Esophagus muscularis mucosa (tissue), 4 donors: ENCODE measurements at places on chromosomes 7 and 10. TPM values are rescaled to one million over a fixed set of nuclear protein-coding genes. Genes with fewer than 3 reads are reported as not detected.

DNA sequence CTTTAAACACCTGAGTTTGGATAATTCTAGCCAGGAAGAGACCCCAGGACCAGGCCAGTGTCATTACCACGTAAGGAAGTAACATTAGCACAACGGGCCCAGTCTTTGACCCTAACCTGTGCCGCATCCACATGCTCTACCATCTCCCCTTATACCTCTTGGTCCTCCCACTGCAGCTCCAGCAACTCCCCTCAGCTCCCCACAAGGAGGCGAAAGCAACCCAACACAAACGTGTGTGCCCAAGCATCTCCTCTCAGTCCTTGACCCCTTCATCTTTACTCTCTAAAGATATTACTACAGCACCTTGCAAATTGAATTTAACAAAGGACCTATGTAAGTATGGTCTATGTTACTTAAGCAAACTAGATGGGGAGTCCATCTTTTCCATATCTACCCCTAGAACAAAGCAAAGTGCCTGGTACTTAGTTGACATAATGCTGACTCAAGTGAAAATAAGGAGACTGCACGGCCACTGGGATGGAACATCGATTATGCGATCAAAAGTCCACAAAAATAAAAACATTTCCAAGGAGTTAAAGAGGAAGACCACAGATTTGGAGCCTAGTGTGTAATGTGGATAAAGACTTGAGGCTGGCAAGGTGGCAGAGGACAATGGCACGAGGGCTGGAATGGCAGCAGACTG lies 147.7 kb downstream of the JAZF1 start:
- H3K4me3 ChIP-seq, result no peak overlapping the region
- H3K4me1 ChIP-seq, result peaks cover 19% of the 10 kb centered on the region
- H3K27ac ChIP-seq, result no peak overlapping the region
- H3K27me3 ChIP-seq, result no peaks in the 10 kb centered on the region

GRCh38 chr10:86461963-86462804 lies 59.4 kb downstream of the WAPL start:
- DNase-seq, result no peak
- peaks cover 61% of the 10 kb centered on the region for H3K36me3 ChIP-seq
- H3K27ac ChIP-seq, result no peak overlapping the region
- H3K4me3 ChIP-seq, result no peak overlapping the region
- H3K27me3 ChIP-seq, result no peaks in the 10 kb centered on the region

DNA sequence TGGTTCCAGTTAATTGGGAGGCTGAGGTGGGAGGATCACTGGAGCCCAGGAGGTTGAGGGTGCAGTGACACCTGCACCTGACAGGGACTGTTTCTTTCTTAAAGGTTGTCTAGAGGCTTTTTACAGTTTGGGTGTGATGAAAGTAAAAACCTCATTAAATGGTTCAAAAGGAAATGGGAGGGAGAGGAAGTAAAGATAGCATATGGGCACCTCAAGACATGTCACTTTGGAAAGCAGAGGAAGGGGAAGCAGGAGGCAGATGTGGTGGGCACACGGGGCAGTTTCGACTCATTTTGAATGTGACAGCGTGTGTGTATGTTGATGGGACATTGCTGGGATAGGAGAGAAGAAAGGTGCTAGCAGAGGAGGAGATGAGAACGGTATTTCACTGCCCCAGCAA lies 203.1 kb downstream of the MLLT10 start:
- H3K36me3 ChIP-seq, result peaks cover 14% of the 10 kb centered on the region
- H3K4me1 ChIP-seq, result peaks cover 3% of the 10 kb centered on the region
- H3K27ac ChIP-seq, result no peak overlapping the region
- H3K27me3 ChIP-seq, result no peaks in the 10 kb centered on the region
- H3K4me3 ChIP-seq, result no peak overlapping the region
- no peak for DNase-seq

DNA sequence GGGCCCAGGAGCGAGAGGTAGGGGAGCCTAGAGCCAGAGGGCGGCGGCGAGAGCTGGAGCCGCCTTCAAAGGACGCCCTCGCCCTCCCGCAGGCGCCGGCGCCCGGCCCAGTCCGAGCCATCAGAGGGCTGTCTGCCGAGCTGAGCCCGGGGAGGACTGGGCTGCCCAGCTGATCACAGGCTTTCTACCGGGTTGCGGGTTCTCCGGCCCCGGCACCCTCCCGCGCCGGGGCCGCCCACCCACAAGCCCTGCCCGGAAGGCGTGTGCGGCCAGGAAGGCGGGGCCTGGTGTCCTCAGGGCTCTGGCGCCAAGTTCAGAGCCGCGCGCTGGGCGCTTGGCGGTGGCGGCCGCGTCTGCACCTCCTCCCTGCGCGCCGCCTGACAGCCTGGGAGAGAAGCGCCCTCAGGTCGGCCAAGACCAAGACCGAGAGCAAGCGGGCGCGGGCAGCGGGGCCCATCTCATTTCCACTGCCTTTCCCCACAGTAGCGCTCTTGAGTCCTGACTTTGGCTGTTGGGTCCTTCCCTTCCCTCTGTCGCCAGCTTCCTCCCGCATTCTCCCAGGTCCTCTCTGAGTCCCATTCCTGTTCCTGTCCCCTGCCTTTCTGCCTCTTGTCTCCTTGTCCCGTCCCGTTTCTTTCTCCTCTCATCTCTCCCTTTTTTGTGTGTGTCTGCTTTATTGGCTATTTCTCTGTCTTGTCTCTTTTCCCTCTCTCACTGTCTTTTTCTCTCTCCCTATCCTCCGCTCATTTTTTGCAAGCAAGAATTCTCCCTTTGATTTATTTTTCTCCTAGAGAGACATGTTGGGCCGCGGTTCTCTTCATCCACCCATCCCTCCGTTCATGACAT lies 60.6 kb upstream of the MSMB start:
- H3K27me3 ChIP-seq, result no peaks in the 10 kb centered on the region
- H3K27ac ChIP-seq, result no peak overlapping the region
- H3K4me3 ChIP-seq, result peak overlapping the region; percentile 60
- no peaks in the 10 kb centered on the region for H3K36me3 ChIP-seq
- peaks cover 8% of the 10 kb centered on the region for H3K4me1 ChIP-seq

DNA sequence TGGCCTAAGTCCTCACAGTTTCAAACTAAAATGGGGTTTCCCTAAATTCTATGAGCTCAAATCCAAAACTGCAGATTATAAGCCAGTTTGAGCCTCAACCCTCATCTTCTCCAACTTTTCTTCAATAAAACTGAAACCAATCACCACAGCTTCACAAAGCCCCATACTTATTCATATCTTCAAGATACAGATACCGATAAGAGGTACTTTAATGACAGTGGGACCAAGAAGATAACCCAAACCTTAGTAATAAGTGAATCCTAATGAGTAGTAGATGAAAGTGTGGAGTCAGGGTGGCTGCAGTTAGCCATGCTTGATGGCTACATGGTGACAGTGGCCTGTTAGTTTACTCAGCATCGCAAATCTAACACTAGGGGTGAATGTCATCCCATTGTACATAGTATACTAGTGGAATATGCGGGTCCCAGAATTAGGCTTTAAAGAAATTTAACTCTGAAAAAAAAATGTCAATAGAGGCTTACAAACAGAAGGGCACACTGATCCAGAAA lies 395.8 kb upstream of the PHF14 start:
- no peaks in the 10 kb centered on the region for H3K36me3 ChIP-seq
- no peaks in the 10 kb centered on the region for H3K27me3 ChIP-seq
- H3K27ac ChIP-seq, result no peak overlapping the region
- no peak overlapping the region for H3K4me3 ChIP-seq

- no peak overlapping the region for H3K4me3 ChIP-seq
- H3K27me3 ChIP-seq, result no peaks in the 10 kb centered on the region
- H3K4me1 ChIP-seq, result peaks cover 45% of the 10 kb centered on the region
- DNase-seq, result no peak
- no peaks in the 10 kb centered on the region for H3K36me3 ChIP-seq
These were observed 18.9 kb downstream of the PODXL start for GRCh38 chr7:131537571-131537978.

- no peaks in the 10 kb centered on the region for H3K27me3 ChIP-seq
- H3K27ac ChIP-seq, result peak within 1 kb of the TSS; percentile 70
- peak; percentile 98 for DNase-seq
- H3K4me3 ChIP-seq, result peak within 1 kb of the TSS; percentile 79
These were observed at the start of gene ZNF736 for GRCh38 chr7:64313740-64314491. Gene ZNF736, plus strand, starts transcription at chr7:64313961. Its CDS starts 190 bp downstream, at chr7:64314151.

GRCh38 chr7:47576031-47576865 lies 5.7 kb downstream of the TNS3 start:
- no peak for DNase-seq
- peak overlapping the region; percentile 44 for H3K4me3 ChIP-seq
- no peaks in the 10 kb centered on the region for H3K36me3 ChIP-seq
- peak overlapping the region; percentile 85 for H3K27ac ChIP-seq
- H3K27me3 ChIP-seq, result no peaks in the 10 kb centered on the region

DNA sequence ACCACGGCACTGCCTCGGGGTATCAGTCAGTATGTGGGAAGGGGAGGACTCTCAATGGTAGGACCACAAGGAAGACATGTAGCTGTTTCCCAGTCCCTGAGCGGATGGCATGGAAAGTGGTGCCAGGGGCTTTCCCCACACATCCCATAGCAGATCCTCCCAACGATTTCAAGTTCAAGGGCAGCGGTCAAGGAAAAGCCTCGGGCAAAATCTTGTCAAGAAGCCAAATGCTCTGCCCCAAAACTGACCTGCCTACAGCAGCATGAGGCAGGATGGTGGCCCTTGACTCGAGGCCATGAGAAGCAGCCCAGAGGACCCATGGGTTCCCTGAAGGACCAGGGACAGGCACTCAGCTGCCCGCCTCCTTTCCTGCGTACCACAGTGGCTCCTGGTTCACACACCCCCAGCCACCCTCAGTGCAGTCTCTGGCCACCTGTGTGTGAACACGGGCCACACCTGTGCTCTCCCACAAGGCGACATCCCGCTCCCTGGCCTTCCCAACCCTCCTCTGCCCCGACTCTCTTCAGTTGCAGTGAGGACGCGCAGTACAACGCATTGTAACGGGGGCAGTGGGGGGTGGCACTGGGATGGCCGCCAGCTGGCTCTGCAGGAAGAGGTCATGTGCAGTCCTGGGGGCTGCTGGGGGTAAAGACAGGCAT lies 43.6 kb downstream of the CTBP2 start:
- no peak for DNase-seq
- H3K4me3 ChIP-seq, result no peak overlapping the region
- H3K36me3 ChIP-seq, result no peaks in the 10 kb centered on the region
- peaks cover 97% of the 10 kb centered on the region for H3K4me1 ChIP-seq
- H3K27me3 ChIP-seq, result no peaks in the 10 kb centered on the region

- no peaks in the 10 kb centered on the region for H3K36me3 ChIP-seq
- H3K4me3 ChIP-seq, result no peak overlapping the region
- H3K4me1 ChIP-seq, result no peaks in the 10 kb centered on the region
- no peak overlapping the region for H3K27ac ChIP-seq
- no peak for DNase-seq
- H3K27me3 ChIP-seq, result no peaks in the 10 kb centered on the region
These were observed 242.8 kb downstream of the TCERG1L start for GRCh38 chr10:131068760-131069159.

DNA sequence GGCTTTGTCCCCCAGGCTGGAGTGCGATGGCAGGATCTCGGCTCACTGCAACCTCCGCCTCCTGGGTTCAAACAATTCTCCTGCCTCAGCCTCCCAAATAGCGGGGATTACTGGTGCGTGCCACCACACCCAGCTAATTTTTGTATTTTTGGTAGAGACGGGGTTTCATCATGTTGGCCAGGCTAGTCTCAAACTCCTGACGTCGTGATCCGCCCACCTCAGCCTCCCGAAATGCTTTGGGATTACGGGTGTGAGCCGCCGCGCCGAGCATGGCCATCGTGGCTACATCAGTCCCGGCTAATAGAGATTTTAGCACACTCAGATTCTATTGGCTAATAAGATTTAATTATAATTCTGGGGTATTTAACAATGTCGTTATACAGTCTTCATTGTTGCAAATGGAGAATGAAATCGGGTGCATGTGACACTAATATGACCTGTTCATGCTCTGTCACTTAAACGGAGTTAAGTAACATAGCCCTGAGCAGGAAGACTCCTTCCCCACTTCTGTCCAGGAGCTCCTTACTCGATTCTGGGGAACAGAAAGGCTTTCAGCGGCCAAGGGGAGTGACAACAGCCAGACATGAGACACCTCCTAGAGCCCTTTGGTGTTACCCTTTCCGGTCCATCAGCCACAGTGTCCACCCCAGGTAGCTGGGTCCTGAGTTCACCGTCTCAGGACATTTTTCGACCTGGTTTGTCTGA lies 40.9 kb upstream of the FAM20C start:
- H3K4me3 ChIP-seq, result no peak overlapping the region
- H3K4me1 ChIP-seq, result peaks cover 40% of the 10 kb centered on the region
- DNase-seq, result no peak
- no peaks in the 10 kb centered on the region for H3K27me3 ChIP-seq
- no peaks in the 10 kb centered on the region for H3K36me3 ChIP-seq

Gene SPDYE5
- not detected for total RNA-seq

Gene TEX47
- total RNA-seq, result not detected

Gene ASZ1
- not detected for total RNA-seq

Gene EPDR1
- total RNA-seq, result 24.9 TPM

Gene PRLHR
- total RNA-seq, result 0.78 TPM

Gene SLC26A3
- total RNA-seq, result 13.1 TPM

Gene OPN1SW
- total RNA-seq, result not detected
